Mesenchymal stem cell (in vitro differentiated cells and primary cell): ENCODE measurements at places on chromosomes 11 and 22.

DNA sequence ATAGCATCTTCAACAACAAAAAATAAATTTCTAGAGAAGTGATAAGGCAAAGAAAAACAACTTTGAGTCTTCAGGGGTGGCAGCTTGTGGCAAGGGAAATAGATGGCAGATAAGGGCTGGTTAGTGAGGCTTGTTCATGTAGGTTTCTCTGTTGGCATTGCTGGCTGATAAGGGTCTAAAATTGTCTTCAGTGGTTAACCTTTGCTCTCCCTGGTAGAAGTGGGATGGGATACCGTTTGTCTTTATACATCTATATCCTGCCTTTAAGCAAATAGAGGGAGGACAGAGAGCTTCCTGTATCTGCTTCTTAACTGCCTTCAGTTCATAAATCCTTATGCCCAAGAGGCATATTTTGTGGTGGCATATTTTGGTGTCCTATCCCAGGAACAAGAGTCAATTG is 57.1 kb downstream of the TRAF6 start:
- DNase-seq: no peak

DNA sequence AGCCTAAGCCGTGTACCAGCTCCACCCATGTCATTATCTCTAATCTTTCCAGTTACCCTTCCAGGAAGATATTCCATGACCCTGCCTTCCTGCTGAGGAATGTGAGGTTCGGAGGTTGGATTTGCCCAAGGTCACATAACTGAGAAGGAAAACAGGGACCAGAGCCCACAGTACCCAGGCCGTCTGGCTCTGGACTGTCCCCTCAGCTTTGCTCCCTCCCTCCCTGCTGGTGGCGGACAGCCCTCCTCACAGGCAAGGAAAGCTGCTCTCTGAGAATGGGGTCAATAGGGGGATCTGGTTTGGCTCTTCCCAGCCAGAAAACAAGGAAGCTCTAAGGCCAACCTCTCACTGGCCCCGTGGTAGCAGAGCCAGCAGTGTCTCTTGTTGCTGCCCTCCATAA is 63.3 kb downstream of the SYN3 start:
- no peak for DNase-seq

DNA sequence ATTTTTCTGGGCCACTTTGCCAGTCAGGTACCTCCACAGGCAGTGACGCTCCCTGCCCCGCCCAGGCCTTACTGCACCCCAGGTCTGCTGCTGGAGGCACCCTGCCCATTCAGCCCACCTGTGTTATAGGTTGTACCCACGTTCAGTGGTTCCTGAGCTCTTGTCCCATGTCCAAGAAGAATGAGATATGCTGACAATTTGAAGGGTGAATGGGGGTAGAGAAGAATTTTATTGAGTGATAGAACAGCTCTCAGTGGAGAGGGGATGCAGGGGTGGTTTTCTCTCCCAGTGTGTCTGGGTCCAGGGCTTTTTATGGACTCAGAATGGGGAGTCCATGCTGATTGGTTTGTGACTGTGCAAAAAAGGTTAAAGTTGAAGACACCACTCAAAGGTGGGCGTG is 149.7 kb downstream of the LDLRAD3 start:
- DNase-seq: no peak

DNA sequence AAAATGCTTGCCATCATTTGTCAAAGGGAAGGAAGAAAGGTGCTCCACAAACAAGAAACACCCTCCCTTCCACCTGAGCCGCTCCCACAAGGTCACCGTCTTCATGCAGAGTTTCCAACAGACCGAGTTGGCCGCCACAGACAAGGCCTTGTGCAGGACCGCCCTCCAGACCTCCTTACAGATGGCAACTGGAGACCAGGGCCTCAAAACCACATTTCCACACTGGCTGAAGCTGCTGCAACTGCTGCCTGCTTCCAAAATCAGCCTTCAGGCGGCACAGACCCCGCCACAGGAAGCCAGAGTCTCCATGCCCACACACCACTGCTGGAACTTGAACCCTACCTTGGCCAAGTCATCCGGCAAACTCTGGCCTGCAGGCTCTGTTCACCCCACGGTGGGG is 6.3 kb downstream of the DEAF1 start:
- DNase-seq: no peak

DNA sequence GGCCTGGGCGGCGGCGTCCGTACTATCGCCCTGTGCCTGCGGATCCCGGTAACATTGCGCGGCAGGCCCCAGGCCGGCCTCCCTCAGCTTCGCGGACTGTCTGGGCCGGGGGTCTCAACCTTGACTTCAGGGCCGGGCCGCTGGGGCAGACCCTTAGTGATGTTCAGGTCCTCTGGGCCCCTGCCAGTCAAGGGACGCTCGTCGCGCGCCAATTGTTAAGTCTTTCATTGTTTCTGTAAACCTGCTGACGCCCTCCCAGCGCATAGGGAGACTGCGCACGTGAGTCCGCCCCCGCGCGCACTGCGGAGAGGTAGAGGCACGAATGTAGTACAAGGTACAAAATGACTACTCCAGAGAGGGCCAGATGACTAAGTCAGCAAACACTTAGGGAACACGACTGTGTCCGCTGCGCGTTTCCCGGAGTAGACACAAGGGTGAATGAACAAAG is 451 bp upstream of the HDHD5 start:
- peak; percentile 32 for DNase-seq

DNA sequence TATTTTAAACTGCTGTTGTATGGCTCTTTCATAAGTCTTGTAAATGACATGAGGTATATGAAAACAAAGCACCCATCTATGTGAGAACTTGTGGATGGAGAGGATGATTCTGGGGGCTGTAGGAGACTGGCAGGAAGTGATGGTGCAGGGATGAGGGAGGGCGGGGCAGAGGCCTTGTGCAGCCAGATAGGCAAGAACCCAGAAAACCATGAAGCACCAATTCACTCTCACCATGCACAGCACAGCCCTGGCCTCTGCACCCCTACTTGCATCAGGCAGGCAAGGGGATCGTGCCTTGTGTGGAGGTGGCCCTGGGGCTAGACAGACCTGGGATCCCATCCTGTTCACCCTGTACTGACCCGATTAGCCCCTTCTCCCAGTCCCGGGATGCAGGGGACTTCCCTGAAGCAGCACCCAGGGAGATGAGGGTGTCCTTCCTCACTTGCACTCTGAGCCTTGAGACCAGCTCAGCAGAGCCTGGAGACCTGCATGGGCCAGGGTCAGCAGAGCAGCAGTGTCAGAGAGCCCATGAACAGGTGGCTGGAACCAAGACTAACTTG is 85.5 kb downstream of the MORC2 start:
- no peak for DNase-seq

DNA sequence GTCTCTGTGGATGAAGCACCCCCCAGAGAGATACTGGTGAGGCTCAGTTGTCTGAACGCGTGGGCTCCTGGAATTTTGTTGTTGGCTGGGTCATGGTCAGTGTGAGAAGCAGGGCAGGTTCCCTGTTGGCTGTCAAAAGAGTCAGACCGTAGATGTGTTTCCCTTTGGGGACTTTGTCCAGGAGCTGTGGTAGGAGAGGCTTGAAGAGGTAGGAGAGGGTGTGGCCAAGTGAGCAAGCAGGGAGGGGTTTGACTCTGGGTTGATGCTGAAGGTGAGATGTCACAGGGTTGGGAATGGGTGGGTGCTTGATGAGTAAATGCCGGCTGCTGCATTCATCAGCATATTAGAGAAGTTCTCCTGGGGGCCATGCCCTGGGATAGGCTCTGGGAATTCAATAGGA is 803.2 kb downstream of the TBC1D22A start:
- no peak for DNase-seq

DNA sequence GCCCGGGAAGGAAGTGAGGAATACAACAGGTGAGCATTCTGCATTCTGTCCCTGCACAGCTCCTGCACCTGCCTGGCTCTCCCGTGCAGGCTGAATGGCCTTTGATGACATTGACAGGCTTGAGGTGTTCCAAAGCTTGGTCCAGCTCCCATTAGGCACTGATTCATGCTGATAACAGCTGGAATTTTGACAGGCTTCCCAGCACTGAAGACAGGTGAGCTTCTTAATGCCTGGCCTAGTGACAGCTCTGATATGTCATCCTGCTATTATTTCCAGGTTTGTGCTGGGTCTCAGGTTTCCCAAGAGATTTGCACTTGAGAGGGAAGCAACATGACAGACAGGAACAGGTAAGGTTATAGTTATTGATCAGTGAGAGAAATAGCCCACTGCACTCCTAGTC is 58.0 kb upstream of the MTNR1B start:
- no peak for DNase-seq

GRCh38 chr11:8566613-8567210 is 27.3 kb downstream of the STK33 start:
- DNase-seq: peak; percentile 57

DNA sequence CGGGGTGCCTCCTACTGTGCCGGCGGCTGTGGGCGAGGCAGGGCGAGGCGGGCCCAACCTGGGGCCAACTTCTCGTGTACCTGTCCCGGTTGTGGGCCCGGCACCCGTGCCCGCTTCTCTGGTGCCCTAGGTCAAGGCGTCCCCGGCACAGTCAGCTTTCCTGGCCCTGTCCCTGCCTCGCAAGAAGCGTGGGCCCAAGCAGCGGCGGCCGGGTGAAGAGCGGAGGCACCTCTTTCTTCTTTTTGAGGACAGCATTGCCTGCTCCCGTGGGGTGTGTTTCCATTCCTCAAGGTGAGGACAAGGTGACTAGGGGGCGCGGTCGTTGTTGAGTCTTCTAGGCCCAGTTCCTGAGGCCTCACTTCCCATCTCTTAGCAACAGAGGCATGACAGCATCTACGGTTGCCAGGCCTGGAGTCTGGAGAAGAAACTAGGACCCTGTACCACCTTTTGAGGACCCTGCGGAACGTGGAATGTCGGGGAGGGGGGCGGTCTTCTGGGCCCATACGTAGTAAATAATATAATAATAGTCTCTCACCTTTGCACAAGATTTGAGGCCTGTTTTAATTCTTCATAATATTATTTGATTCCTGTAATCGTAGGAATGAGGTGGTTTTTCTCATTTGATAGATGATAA is 418 bp downstream of the ACO2 start:
- DNase-seq: no peak

GRCh38 chr11:72012091-72012630 is 13.5 kb downstream of the IL18BP start:
- DNase-seq: no peak

DNA sequence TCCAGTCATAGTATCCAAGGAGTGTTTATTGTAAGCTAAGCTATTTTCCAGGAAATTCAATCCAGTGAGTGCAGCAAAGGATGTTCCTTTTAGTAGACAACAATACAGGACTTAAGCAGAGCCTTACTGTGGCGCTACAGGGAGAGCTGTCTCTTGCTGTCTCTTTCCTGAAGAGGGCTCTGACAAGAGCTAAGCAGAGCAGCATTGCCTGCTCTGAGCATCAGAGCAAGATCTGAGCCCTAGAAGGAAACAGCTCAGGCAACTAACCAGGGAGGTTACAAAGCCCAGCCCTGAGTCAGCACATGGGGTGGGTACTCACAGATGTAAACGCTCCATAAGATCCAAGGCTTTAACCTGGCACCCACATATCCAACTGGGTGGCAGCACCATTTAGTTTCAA is 8.0 kb downstream of the LAYN start:
- no peak for DNase-seq

GRCh38 chr11:62933285-62933684 is 12.1 kb upstream of the CHRM1 start:
- no peak for DNase-seq

DNA sequence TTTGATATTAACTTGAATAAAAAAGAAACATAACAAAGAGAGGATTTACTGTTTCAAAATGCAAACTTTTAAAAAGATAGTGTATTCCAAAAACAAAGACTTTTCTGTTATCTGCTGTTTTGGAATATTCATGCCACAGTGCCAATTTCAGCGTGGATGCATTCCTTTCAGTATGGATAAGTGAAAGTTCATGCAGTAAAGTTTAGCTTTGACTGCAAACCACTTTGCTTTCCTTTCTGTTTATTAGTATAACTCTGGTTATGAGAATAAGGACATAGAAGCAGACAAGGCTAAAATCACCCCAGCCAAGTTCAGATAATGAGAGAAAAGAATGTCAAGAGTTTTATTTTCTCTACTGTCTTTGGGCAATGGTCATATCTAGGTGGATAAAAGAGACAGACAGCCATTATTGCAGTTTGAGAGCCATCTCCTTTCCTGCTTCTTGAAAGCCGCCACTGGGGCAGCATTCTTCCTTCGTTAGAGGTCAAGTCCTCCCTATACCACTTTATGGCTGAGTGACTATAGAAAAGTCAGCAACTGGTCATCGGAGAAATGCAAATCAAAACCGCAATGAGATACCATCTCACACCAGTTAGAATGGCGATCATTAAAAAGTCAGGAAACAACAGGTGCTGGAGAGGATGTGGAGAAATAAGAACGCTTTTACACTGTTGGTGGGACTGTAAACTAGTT is 82.4 kb upstream of the BLID start:
- no peak for DNase-seq
